ENCODE measurements at places on chromosomes 12 and 14.
A peak's percentile ranks its signal among the peaks of the same experiment; 100 is the strongest.

DNA sequence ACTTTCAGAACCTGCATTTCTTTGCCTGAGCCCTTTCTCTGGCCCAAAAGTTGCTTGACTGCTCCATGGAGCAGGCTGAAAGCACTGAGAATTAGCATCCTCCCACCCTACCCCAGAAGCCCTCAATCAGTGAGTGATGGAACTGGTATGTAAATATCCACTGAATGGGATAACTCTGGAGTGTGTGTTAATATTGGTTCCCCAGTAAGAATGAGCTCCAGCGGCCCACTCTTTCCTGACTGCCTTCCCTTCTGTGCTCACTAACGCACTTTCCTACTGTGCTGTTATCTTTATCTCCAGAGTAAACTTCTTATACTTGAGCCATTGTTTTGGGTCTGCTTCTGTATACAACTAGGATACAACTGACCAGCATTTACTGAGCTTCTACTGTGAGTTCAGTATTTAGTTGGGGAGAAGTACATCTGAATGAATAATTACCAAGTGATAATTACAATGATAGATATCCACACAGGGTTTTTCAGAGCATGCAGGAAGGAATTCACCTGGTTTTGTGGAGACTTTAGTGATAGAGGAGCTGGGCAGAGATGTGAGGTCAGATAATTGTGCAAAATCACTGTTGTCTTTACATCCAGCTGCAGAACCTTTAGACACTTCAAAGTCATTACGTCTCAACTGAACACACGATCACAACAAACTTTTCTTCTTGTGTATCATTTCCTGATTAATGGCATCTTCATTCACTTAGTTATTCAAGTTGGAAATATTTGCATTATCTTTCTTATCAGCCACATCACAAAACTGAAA is 149.2 kb upstream of the BTG1 start:
- DNase-seq = no peak

DNA sequence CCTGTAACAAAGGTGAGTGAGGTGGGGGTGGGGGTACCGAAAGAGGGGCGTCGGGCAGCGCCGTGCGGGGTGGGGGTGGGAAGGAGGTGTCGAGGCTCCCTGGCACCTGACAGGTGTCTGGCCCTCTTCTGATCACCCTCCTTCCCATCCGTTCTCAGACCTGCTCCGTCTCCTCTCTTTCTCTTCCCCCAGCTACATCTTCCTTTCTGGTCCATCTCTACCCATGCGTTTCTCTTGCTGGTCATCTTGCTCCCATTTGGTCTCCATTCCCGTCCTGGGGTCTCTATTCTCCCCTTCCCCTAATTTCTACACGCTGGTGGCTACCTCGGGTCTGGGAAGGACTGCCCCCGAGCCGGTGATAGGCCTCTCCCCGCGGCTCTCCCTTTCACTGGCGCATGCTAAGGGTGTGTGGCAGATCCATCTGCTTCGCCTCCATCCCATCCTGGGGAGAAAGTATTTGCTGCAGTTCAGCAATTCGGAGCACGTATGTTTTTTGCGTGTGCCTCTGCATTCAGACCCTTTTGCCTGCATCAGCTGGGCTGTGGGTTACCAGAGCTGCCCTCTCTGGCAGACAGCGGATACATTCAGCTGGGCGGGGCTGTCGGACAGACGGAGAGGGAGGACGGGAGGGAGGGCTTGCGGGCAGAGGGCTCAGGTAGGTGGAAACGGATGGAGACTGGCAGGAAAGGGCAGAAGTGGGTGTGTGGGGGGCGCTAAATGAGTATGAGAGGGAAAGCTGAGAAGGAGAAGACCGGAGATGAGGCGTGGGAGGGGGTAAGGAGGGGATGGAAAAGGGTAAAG is 730 bp downstream of the CLSTN3 start:
- DNase-seq = peak; percentile 85

GRCh38 chr14:21527318-21527679 is 1.2 kb upstream of the SALL2 start:
- no peak for DNase-seq

DNA sequence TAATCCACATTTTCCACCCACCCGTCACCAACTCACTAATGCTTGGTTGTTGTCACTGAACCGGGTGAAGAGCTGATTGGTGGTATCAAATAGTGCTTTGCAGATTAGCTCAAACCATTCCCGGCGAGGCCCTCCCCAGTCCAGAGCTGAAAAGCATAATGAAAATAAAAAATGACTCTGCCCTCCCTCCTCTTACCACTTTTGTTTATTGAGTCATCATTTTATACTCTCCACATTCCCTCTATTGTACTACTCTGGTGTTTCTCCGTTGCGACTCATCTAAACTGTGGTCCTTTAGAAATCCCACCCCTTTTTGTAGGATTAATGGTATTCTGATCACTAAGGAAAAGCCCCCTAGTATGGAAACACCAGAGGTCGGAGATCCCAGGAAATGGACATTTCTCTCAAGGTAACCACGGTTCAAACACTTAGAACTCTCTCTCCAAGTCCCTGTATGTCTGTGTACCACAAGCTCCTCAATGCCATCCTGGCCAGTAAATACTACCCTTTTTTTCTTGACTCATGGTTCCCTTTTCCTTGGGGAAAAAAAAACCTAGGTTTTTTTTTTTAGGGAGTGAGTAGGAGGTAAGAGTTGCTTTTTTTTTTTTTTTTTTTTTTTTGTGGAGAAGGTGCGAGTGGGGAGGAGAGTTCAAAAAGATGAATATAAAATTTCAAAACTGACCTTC is 42.0 kb downstream of the AREL1 start:
- DNase-seq = no peak

DNA sequence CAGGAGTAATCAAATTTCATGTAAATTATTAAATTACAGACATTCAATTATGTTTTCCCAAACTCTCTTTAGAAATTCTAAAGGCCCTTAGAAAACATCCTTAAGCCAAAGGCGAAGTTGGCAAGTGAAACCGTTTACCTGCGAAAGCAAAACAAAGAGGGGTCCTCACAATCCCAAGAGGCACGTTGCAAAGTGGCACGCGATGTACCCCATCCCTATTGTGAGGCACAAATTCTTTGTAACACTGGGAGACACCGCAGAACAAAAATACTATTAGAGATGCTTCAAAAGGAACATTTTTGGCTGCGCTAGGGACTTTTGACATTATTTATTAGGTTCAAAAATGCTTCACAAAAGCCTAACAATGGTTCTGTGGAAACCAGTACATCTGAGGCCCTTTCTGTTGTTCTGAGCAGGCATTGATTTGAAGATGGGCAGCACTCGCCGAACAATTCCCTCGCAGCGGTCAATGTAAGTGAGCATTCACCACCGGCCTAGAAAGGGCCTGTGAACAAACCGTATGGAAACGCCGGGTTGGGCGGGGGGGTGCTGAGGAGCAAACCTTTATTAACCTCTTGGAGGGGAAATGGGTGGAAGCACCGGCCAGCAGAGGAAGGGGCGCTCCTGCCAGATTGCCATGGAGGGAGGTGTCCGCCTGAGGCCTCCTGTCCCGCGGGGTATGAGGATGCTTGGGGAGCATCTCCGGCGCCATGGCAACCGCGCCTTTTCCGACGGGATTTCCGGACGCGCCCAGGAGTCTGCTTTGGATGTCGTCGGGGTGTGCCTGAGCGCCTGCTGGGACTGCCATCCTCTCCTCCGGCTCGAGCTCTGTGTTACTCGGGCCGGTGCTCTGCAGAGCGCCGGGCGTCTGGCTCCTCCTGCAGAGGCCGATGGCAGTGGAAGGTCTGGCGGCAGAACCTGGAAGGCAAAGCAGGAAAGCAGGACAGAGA is 193.9 kb downstream of the C12orf42 start:
- peak; percentile 51 for DNase-seq

DNA sequence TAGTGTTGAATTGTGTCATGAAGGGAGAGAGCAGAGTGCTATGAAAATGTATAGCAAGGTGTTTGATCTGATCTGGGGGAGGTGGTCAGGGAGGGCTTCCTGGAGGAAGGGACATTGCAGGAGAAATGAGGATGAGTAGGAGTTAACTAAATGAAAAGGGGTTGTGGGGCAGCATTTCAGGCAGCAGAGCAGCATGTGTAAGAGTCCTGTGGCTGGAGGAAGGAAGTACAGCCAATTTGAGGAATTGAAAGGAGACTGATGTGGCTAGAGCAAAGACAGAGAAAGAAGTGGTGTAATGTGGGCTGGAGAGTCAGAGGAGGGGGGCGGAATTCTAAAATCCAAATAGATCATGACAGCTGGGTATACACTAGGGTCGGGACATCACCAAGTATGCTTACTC is 20.5 kb downstream of the NPC2 start:
- no peak for DNase-seq
